ENCODE measurements at places on chromosomes 3 and 15.

DNA sequence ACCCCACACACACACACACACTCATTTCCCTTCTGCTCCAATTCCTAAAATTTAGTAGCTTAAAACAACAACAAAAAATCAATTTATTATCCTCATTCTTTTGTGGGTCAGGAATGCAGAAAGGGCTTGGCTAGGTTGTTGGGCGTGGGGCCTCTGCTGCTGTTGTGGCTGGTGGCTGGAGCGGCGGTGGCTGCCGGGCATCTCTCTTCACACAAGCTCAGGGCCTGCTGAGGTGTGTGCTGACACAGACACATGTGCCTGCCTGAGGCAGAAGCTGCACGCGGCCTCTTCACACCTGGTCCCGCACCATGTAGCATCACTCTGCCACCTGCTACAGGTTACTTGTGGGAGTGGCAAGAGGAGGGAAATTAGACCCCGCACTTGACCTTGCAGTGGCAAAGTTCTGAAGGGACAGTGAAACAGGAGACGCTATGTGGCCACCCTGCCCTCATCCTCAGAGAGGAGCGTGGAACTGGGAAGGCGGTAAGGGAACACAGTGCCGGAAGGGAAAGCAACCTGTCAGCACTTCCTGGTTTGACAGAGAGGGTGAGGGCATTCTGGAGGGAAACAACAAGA lies 64.0 kb upstream of the PRR20G start:
- peak; percentile 93 for DNase-seq

DNA sequence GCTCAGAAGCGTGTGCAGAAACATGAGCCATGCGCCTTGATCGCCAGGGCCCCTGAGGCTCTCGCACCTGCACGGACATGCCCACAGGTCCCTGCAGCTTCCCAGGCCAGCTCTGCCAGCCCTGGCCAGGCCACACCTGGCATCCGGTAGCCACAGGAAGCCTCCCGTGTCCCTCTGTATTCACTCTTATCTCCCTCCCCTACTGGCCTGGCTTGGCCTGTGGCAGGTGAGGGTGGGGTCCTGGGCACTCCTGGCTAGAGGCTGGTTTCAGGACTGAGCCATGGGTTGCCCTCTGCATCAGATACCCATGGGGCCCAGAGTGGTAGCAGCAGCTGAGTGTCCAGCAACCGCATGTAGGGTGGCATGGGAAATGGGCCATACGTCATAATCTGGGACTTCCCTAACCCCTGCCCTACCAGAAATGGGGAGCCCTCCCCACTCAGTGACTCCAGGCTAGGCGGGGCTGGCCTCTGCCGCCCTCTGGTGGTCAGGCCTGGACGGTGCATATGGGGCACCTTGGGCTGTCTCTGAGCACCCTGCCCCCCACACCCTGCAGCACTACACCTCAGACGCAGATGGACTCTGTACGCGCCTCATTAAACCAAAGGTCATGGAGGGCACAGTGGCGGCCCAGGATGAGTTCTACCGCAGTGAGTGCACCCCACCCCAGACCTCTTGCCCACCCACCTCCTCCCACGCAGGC lies 12.6 kb upstream of the LMAN1L start:
- no peak for DNase-seq

GRCh38 chr3:159964166-159964973 lies 24.3 kb upstream of the IL12A start:
- no peak for DNase-seq

- DNase-seq: no peak
Observed at GRCh38 chr15:76987896-76988860, 6.7 kb upstream of the PSTPIP1 start.

DNA sequence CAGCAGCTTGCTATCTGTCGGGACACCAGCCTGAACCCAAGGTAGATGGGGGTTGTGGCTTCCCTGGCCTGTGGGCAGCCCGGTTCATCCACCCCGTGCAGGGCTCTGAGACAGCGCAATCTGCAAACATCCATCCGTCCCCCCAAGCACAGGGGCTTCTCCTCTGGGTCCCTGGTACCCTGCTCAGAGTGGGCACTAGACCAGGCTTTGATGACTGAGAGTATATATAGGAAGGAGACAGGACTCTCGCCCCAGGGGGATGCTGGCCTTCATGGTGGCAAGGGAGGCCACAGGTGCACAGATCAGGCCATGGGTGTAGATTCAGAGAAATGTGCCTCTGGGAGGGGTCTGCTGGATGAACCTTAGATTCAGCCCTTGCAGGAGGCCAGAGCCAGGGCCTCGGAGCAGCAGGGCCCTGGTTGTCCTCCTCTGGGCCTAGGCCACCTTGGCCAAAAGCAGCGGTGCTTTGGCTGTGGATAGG lies 40.3 kb downstream of the CFAP100 start:
- DNase-seq: no peak

DNA sequence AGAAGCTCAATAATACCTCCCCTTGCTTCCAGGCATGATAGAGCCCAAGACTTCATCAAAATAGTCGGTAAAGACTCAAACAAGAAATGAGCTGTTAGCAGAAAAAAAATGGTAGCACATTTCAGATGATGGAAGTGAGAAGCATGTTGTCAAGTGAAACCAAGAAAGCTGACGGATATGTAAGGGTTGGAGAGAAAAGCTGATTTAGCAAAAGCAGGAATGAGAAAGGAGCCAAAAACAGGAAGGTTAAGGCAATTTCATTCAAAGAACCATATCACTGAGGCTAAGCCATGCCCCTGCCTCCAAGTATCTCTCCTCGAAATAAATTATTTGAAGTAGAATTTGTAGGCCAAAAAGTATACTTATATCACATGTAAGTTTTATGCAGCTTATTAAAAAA lies 88.8 kb downstream of the ANO10 start:
- no peak for DNase-seq
